ENCODE measurements at places on chromosomes 7 and 10. TPM values are rescaled to one million over a fixed set of nuclear protein-coding genes. Genes with fewer than 3 reads are reported as not detected.

Gene GET4
- polyA plus RNA-seq, result 49.1 TPM

Gene SPDYE1
- polyA plus RNA-seq, result 0.39 TPM

- DNase-seq, result peak; percentile 66
Observed at GRCh38 chr10:89351780-89352597, 24.2 kb downstream of the IFIT3 start.

DNA sequence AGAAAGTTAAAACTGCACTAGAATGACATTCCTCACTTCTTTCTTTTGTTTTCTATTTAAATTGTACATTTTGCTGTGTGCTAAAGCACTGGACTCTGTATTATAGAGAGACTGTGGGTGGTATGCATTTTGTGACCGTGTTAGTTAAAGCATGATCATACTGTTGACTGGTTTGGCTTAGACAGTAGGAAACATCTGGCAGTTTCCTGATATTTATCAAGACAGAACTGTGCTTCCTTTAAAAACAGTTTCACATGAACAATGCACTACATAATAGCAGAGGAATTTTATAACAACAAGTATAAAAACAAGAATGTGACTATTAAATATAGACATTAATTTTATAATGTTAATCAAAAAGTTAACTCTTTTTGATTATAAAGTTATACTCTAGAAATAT lies 23.1 kb downstream of the GNG11 start:
- DNase-seq, result peak; percentile 81

DNA sequence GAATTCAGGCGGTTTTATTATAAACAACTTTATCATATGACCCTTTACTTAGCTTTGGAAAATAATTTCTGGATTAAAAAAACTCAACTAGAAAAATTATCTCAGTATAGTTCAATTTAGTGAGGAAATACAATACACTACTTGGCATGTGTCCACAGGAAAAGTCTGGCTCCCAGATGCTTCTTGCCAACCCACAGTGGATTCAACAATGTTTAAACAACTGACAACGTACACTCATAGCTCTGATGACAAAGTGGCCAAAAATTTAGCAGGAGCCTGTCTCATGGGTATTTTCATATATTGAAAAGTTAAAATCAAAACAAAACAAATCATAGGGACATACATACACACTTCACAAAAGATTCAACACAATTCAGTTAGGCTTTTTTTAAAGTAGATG lies 158.8 kb downstream of the SKAP2 start:
- DNase-seq, result peak; percentile 88

DNA sequence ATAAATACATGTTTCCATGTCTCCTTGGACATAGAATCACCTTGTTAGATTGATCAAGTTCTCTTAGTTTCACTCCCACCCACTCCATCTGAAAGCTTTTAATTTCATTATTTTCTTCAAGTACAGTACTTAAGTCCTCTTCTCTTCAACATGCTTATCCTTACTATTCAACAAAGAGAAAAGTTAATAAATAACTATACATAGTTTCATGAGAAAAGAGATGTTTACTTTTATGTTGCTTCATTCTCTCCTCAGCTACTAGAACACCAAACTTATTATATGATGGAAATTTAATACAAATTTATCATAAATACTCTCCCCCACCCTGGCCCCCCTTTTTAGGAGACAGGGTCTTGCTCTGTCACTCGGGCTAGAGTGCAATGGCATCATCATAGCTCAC lies 33.5 kb downstream of the ASZ1 start:
- DNase-seq, result no peak

DNA sequence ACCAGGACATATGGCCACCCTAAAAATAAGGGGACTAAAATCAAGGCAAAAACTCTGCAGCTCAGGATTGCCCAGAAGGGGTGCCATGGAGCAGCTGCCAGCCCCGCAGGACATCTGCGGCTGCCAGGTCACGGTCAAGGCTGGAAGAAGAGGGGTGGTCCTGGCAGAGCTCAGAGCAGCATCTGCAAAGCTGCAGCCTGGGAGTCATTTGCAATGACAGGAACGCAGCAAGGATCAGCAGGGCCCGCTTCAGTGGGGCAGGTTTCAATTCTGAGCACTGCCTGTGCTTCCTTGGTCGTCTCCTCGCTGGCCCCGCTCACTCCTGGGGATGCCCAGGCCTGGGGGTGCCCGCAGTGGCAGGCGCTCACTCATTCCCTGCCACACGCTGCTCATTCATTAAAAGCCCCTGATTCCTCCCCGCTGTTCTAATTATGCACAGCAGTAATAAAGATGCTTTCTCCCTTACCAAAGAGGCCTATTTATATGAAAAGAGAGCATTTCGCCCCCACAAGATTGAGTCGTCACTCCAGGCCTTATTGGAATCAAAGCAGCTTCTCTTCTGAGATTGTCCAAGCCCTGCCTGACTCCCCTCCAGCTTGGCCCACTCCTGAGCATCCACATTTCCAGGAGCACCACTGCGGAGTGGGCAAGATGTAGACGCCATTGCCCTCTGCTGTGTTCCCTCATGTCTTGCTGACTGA lies 4.6 kb downstream of the HSPA12A start:
- peak; percentile 23 for DNase-seq

- DNase-seq, result no peak
Observed at GRCh38 chr7:31099451-31100444, 47.6 kb downstream of the ADCYAP1R1 start.

Data from muscle of leg (tissue), 16 donors.